ENCODE measurements at places on chromosomes 1 and 21. TPM values are rescaled to one million over a fixed set of nuclear protein-coding genes. Genes with fewer than 3 reads are reported as not detected.

DNA sequence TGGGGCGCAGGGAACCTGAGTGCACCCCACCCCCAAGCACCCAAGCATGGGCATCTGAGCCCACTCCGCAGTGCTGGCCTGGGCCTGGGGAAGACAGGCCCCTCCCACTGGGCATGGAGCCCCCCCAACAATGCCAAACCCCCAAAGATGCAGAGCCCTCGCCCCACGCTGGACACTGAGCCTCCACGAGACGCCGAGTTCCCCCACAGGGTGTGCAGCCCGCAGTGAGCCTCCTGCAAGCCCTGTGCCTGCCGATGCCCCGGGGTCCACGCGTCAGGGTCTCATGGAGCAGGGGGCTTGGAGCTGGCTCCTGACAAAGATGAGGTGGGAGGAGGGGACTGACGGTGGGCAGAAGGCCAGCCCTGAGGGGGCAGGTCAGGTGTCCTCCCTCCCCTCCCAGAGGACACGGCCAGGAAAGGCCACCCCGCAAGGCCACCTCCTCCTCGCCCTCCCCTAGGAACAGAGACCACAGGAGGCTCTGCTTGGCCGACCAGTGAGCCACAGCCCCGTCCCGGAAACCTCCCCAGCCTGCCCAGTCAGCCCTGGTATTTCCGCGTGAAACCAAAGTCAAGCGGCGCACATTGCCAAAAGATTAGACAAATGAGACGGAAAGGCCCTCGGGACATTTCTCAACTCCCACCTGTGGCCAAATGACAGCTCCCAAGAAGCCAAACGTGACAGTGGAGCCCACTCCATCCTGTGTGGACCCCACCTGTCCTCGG lies 33.4 kb downstream of the MEGF6 start:
- no peak overlapping the region for H3K27ac ChIP-seq
- H3K27me3 ChIP-seq: no peaks in the 10 kb centered on the region
- no peaks in the 10 kb centered on the region for H3K4me1 ChIP-seq
- no peak overlapping the region for H3K4me3 ChIP-seq
- no peak for DNase-seq

The NCAM2 gene
- 0.54 TPM for total RNA-seq

The CELA2A gene
- not detected for total RNA-seq

- no peak for DNase-seq
- H3K36me3 ChIP-seq: peaks cover 42% of the 10 kb centered on the region
- H3K4me1 ChIP-seq: peaks cover 3% of the 10 kb centered on the region
- no peaks in the 10 kb centered on the region for H3K27me3 ChIP-seq
- no peak overlapping the region for H3K27ac ChIP-seq
Measured at GRCh38 chr1:244861683-244862082, 2.7 kb downstream of the HNRNPU start.

DNA sequence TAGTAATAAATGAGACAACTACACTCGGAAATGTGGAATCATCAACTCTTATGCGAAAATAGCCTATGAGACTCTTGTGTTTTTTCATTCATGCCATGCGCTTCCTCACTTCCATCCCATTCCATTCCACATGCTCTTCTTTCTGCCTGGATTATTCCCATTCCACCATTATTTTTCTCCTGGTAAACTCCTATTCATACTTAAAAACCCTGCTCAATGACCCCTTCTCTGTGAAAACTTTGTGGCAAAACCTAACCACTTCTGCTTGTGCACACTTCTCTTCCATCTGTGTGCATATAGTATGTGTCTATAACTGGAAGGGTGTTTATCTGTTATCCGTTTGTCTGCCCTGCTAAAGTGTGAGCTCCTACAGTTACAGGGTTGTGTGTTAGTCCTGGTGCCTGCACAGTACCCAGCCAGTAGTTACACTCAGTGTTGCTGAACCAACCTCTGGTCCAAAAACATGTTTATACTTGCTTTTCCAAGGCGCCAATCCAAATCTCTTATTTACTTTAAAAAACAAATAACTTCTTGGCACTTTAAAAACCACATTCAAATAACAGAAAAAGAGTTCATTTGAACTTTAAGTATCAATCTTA lies 10.7 kb downstream of the EPHX1 start:
- no peaks in the 10 kb centered on the region for H3K27me3 ChIP-seq
- no peak for DNase-seq
- no peak overlapping the region for H3K27ac ChIP-seq
- H3K4me1 ChIP-seq: peaks cover 35% of the 10 kb centered on the region
- no peak overlapping the region for H3K4me3 ChIP-seq

DNA sequence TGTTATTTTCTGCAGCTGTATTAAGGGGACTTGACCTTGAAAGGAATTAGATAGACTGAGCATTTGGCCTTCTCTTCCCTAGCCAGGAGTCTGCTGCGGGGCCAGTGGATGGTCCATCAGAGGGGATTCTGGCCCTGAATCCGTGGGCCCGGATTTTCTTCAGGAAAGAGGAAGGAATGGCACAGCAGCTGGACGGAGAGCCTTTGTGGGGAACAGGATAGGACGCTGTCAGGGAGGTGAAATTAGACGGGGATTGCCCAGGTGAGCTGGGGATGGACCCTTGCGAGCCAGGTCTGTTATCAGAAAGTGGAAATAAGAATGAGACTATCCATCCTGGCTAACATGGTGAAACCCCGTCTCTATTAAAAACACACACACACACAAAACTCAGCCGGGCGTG lies 1.7 kb upstream of the C2CD2 start:
- no peaks in the 10 kb centered on the region for H3K36me3 ChIP-seq
- H3K4me3 ChIP-seq: no peak overlapping the region
- H3K4me1 ChIP-seq: peaks cover 25% of the 10 kb centered on the region

The ODF2L gene
- 30.8 TPM for total RNA-seq

DNA sequence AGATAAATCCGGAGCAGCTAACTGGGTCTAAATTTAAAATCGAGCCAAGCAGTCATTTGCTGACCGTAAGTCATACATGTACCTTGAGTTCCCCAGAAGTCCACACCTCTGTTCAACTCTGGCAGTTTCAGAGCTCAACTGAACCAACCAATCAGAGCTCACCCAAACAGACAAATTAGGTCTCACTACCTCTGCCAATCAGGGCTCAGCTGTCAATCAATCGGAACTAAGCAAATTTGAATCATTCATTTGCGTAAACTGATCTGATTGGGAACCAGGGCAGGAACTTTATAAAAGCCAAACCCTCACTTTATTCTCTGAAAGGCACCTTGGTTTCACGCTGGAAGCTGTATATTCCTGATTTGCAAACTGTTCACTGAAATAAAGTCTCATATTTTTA lies 11.2 kb upstream of the ACBD6 start:
- DNase-seq: no peak
- H3K36me3 ChIP-seq: no peaks in the 10 kb centered on the region
- no peak overlapping the region for H3K4me3 ChIP-seq
- H3K27me3 ChIP-seq: no peaks in the 10 kb centered on the region

The LCE1A gene
- not detected for total RNA-seq

- no peak for DNase-seq
- H3K4me1 ChIP-seq: no peaks in the 10 kb centered on the region
- no peak overlapping the region for H3K4me3 ChIP-seq
- H3K27me3 ChIP-seq: no peaks in the 10 kb centered on the region
- H3K36me3 ChIP-seq: no peaks in the 10 kb centered on the region
Measured at GRCh38 chr21:18275781-18276180, 31.1 kb downstream of the CHODL start.

The SLC22A15 gene
- total RNA-seq: 3.7 TPM

DNA sequence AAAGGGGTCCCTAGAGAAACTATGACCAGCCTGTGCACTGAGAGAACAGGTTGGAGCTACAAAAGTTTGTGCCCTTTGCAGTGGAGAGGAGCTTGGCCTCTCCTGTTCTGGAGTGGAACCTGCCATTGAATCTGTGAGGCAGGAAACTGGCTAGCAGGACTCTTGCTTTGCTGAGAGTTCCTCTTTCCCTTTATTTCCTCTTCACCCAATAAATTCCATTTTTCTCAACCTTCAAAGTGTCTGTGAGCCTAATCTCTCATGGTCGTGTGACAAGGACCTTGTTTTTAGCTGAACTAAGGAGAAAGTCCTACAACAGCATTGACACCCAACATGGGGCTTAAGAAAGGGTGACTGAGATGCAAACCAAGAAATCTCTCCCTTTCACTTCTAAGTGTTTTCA lies 42.7 kb upstream of the FASLG start:
- no peaks in the 10 kb centered on the region for H3K36me3 ChIP-seq
- no peaks in the 10 kb centered on the region for H3K4me1 ChIP-seq
- H3K4me3 ChIP-seq: no peak overlapping the region
- no peaks in the 10 kb centered on the region for H3K27me3 ChIP-seq

The NEGR1 gene
- 1.3 TPM for total RNA-seq

- H3K36me3 ChIP-seq: no peaks in the 10 kb centered on the region
- H3K27ac ChIP-seq: no peak overlapping the region
- H3K4me1 ChIP-seq: peaks cover 1% of the 10 kb centered on the region
- no peak overlapping the region for H3K4me3 ChIP-seq
- H3K27me3 ChIP-seq: no peaks in the 10 kb centered on the region
Measured at GRCh38 chr1:15501208-15502032, 22.6 kb downstream of the CASP9 start.

The CFAP298 gene
- total RNA-seq: 68.1 TPM

The MATN1 gene
- total RNA-seq: 0.28 TPM

DNA sequence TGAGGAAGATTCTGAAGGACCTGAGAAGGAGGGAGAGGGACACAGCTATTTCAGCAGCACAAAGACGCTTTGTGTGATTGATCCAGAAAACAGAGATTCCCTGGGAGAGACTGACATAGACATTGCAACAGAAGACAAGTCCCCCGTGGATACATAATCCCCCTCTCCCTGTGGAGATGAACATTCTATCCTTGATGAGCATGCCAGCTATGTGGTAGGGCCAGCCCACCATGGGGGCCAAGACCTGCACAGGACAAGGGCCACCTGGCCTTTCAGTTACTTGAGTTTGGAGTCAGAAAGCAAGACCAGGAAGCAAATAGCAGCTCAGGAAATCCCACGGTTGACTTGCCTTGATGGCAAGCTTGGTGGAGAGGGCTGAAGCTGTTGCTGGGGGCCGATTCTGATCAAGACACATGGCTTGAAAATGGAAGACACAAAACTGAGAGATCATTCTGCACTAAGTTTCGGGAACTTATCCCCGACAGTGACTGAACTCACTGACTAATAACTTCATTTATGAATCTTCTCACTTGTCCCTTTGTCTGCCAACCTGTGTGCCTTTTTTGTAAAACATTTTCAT lies 161.3 kb upstream of the SGIP1 start:
- H3K4me3 ChIP-seq: no peak overlapping the region
- no peaks in the 10 kb centered on the region for H3K27me3 ChIP-seq
- peaks cover 14% of the 10 kb centered on the region for H3K36me3 ChIP-seq
- H3K27ac ChIP-seq: no peak overlapping the region
- DNase-seq: no peak

GRCh38 chr1:183243161-183244050 lies 57.3 kb downstream of the LAMC2 start:
- no peaks in the 10 kb centered on the region for H3K27me3 ChIP-seq
- H3K27ac ChIP-seq: no peak overlapping the region
- H3K4me3 ChIP-seq: no peak overlapping the region
- no peaks in the 10 kb centered on the region for H3K4me1 ChIP-seq
- DNase-seq: no peak

DNA sequence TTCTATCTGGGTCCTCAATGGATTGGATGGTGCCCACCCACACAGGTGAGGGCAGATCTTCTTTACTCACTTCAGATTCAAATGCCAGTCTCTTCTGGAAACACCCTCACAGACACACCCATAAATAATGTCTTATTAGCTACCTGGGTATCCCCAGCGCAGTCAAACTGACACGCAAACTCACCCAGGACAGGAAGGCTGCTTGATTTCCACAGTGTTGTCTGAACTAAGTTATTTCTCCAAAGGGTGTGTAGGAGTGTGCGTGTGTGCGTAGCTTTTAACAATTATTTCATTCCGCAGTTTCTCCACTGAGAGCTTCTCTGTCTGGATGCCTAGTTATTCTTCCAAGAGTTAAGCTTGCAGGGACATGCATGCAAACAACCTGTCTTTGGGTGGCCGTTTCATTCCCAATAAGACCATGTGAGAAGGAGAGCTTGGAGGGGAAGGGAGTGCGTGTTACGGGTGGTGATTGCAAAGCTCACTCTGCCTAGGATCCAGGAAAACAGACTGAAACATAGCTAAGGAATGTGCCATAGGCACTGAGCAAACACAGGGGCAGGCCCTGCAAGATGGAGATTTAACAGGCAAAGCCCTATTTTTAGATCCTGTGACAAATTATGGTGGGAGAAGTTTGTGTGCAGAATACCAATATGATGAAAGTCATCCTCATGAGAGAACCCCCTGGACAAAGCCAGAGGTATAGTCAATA lies 269.7 kb downstream of the DYRK1A start:
- H3K36me3 ChIP-seq: no peaks in the 10 kb centered on the region
- DNase-seq: no peak
- H3K4me3 ChIP-seq: no peak overlapping the region
- no peaks in the 10 kb centered on the region for H3K4me1 ChIP-seq
- H3K27me3 ChIP-seq: no peaks in the 10 kb centered on the region

DNA sequence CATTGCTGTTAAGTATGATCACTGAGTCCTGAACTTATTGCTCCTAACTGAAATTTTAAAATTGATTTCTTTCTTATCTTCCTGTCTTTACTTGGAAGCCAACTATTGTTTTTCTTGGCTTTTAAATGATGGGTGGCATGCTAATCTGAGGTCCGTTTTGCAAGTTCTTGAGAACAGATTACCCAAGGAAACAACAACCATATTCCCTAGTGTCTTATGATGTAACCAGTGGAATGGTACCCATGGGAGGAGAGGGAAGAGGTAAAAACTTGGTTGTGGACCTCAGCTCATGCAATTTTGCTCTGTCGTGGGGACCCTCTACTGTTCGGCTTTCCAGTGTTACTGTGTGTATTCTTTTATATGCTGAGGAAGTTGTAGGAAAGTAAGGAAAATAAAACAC lies 454.8 kb upstream of the ADAMTS5 start:
- no peaks in the 10 kb centered on the region for H3K4me1 ChIP-seq
- no peak overlapping the region for H3K4me3 ChIP-seq
- H3K27ac ChIP-seq: no peak overlapping the region
- H3K36me3 ChIP-seq: no peaks in the 10 kb centered on the region
- no peak for DNase-seq

- peaks cover 5% of the 10 kb centered on the region for H3K4me1 ChIP-seq
- H3K36me3 ChIP-seq: no peaks in the 10 kb centered on the region
- peak within 1 kb of the TSS; percentile 79 for H3K4me3 ChIP-seq
- H3K27ac ChIP-seq: peak within 1 kb of the TSS; percentile 23
- H3K27me3 ChIP-seq: peaks cover 12% of the 10 kb centered on the region
- no peak for DNase-seq
Measured at GRCh38 chr1:26168410-26169197, at the start of gene C1orf232. Gene C1orf232 (minus strand): TSS chr1:26168963. CDS start chr1:26168499, 464 bp downstream.

DNA sequence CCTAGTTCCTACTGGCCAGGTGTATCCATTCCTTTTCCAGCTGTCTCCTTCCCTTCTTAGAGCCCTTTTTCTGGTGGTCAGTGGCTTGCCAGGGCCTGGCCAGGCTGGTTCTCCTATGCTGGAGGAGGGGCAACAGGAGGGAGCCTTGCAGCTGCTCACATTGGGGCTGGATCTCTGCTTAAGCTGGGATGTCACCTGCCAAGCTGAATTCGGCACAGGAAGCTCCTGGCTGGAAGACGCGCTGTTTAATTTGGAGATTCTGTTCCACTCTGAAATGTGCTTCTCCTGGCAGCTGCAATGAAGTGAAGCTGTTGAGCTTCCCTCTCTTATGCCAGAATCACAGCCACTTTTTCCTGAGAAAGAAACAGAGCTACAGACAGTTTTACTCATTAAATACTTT lies 56.0 kb upstream of the POU3F1 start:
- H3K36me3 ChIP-seq: no peaks in the 10 kb centered on the region
- H3K27ac ChIP-seq: no peak overlapping the region
- no peaks in the 10 kb centered on the region for H3K27me3 ChIP-seq
- DNase-seq: no peak
